ENCODE measurements at places on chromosomes 3 and 15.

- no peak for DNase-seq
Observed at GRCh38 chr3:167743799-167744198, 8.3 kb downstream of the SERPINI1 start.

DNA sequence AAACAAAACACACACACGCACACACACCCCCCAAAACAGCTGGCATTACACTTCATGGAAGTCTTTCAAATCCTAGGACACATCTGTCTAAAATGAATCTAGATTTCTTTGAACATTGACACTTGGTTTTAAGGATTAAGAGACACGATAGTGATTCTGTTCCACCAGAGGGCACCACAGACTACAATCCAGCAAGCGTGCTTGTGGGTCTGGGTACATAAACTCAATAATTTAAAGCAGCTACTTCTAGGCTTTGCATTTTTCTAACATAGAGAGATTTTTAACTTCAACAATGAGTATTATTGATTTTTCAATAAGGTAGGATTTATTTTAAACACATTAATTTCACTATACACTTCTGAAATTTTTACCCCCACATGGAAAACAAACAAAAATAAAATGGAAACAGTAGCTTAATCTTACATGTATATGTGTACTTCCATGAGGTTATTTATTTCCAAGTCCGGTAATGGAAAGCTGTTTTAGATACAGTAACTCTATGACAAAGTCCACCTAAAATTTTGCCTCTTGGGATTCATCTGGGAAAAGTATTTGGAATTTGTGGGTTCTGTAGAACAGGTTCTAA is 564.0 kb upstream of the TGFBR2 start:
- peak; percentile 30 for DNase-seq

DNA sequence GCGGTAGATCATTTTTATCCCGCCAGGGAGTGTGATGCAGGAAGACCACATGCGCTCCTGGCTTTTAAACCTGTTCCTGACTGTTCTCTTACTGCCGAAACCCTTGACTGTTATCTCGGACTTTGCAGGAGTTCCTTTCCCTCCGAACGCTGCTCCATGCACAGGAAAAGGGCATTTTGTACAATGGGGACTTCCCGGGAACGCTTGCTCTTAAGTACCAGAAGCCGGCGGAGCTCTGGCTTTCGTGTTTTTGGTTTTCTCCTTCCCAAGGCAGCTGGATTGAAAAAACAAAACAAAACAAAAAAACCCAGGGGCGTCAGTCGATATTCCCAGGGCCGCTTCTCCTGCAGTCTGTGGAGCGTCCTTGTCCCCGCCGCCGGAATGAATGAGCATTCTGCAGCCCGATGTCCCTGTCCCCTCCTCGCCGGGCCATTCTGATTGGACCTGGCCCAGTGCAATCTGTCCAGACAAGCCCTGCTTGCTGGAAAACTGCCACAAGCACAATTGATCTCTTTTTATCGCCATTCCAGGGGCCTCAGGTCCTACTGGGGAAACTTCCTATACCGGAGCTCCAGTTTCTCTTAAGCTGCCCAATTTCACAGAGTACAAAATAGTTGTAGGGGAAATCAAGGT is 44.8 kb downstream of the SLC6A1 start:
- DNase-seq, result no peak

- DNase-seq, result peak; percentile 55
Observed at GRCh38 chr3:120908030-120908794, at the start of gene STXBP5L. Gene STXBP5L (plus strand): TSS chr3:120908205. CDS start chr3:120909579, 1,374 bp downstream.

- no peak for DNase-seq
Observed at GRCh38 chr3:191369616-191370010, 39.3 kb upstream of the UTS2B start.

GRCh38 chr3:48001991-48002390 is 14.2 kb downstream of the MAP4 start:
- DNase-seq, result no peak

- DNase-seq, result peak; percentile 1
Observed at GRCh38 chr3:87260270-87260669, 16.1 kb downstream of the POU1F1 start.

GRCh38 chr15:46126581-46126980 is 491.8 kb downstream of the SQOR start:
- no peak for DNase-seq

DNA sequence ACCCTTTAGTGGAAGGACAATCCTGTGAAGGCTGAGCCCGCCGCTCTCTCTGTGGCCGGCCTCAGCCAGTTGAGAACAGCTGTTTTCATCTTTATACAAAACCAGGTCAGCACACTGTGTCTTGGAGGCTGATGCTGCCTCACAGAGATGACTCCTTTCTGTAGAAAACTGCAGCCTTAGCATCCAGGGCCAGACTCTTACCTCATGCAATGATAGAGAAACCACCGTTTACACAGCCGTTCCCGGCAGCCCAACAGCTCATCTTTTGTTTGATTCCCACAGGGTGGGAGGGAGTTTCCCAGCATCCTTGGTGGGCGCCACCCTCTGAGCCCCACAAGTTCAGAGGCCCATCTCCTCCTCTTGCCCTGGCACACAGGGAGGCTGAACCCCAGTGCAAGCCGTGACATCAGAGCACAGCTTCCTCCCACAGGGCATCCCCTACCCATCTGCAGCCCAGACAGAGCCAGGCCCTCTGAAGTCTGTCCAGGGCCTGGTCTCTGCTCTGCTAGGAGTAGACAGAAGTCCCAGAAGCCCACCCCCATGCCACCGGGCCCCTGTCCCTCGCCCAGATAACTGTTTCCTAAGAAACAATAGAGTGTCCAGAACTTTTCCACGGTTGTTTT is 105.0 kb downstream of the LRRK1 start:
- no peak for DNase-seq

DNA sequence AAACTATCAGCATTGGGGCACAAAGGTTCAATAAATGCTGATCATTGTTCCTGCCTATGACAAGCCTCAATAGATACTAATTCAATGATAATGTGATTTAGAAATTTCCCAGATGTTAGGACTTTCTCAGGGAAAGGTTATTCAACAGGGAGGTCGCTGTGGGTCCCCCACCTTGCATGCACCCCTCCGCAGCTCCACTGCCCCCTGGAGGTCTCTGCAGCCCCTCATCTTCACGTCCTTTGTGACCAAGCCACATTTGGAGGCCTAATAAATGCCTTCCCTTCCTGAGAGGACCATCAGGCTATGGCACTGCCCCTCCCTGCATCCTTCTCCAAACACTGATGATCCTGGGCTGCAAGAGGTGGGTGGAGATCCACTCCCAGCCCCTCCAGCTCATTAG is 50.2 kb downstream of the NOX5 start:
- DNase-seq, result no peak

- no peak for DNase-seq
Observed at GRCh38 chr15:46713045-46713444, 1004.3 kb upstream of the SEMA6D start.

- DNase-seq, result no peak
Observed at GRCh38 chr3:179234199-179234598, 16.7 kb downstream of the KCNMB3 start.

GRCh38 chr3:129944709-129945108 is 29.8 kb upstream of the TRH start:
- no peak for DNase-seq

- no peak for DNase-seq
Observed at GRCh38 chr3:177527182-177527581, 329.9 kb upstream of the TBL1XR1 start.

DNA sequence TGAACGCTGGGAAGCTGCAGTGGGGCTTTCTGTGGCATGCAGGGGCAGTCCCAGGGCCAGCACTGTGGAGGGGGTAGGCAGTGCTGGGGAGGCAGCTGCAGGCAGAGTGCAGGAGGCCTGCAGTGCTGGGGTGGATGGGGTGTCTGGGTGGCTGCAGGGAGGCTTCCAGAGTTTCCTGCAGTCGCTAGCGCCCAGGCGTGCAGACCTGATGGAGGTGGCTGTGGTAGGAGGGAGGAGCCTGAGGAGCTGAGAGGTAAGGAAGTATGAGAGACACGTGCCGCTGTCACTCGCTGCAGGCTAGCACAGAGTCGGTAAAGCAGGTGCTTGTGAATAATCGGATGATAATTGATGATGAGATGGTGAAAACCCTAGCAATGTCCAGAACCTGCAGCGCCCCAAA is 16.3 kb downstream of the SYNM start:
- DNase-seq, result no peak

GRCh38 chr3:102530415-102531181 is 95.8 kb downstream of the ZPLD1 start:
- DNase-seq, result peak; percentile 49

DNA sequence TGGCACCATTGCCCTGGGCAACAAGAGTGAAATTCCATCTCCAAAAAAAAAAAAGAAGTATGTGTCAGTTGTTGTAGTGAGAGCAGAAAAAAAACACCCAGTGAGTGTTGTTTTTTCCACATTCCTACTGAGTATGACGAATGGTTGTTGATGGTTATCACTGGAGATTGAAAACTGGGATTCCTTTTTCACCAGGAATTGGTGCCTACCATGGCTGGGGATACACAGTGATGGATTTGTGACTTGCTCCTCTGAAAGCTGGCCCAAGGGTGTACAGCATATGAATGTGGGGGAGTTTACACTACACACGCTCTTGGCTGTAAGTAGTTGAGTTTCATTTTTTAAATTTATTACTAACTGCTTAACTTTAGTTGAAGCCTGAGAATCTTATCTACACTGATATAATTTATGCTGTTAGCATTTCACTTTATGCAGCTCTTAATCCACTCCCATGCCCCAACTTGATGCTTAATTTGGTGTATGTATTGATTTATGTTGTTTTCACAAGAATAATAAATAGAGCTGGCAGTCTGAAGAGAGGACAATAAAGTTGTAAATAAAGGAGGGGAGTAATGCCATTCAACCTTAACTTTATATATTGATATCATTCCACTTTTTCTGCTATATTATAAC is 56.0 kb upstream of the MME start:
- DNase-seq, result no peak
